ENCODE measurements at places on chromosomes 1 and 21.

DNA sequence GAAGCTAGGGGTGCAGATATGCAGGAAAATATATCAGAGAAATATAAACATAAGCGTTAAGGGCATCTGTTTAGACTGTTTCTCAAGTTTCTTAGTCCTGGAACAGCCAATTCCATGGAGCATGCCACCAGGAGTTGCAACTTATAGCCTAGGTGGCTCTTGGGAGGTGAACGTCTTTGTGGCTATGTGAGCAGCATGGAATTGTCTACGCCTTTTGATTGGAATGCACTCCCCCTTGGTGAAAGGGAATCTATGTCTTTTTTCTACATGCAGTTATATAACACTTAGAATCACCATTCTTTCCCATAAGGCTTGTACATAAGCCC lies 12.4 kb downstream of the RCSD1 start:
- no peak for DNase-seq

GRCh38 chr21:15496911-15497310 lies 232.9 kb upstream of the USP25 start:
- no peak for DNase-seq

GRCh38 chr1:26360807-26361604 lies 7.1 kb upstream of the CRYBG2 start:
- DNase-seq = no peak

- no peak for DNase-seq
Measured at GRCh38 chr1:92482665-92483609, 3.8 kb downstream of the GFI1 start.

GRCh38 chr21:44865561-44866280 lies 7.8 kb downstream of the PTTG1IP start:
- peak; percentile 61 for DNase-seq

GRCh38 chr1:241475671-241476070 lies 43.9 kb downstream of the FH start:
- no peak for DNase-seq

GRCh38 chr1:200172311-200172710 lies 144.8 kb downstream of the NR5A2 start:
- no peak for DNase-seq

DNA sequence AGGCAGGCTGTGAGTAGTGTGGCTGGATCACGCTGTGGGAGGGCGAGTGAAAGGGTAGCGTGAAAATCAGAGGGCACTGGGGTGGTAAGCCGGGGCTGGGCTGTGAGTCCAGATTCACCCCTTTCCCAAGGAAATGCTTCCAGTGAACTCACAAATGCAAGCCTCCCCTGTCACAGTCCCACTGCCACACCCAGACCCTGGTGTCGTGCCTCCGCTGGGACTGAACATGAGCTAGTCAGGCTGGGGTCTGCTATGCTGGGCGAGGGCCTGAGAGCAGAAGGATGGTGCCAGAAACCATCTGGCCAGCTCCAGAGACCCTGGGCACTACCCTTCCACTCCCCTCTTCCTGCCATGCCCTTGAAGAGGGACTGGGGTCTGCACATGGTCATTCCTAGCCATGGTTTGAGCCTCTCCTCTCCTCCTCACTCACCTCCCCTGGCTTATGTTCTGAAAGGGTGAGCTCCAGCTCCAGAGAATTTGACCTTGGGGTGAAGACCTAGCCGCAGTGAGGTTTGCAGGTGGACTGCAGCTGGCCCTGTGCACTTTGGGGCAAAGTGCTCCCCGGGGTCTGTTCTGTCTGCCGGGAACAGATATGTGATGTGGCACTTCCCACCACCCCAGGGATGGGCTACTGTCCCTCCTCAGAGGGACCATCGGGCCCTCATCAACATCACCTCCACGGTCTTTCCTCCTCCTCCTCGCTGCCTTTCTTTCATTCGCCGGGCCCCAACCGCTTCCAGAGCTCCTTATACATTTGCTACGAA lies 365.6 kb downstream of the RPS6KC1 start:
- no peak for DNase-seq

DNA sequence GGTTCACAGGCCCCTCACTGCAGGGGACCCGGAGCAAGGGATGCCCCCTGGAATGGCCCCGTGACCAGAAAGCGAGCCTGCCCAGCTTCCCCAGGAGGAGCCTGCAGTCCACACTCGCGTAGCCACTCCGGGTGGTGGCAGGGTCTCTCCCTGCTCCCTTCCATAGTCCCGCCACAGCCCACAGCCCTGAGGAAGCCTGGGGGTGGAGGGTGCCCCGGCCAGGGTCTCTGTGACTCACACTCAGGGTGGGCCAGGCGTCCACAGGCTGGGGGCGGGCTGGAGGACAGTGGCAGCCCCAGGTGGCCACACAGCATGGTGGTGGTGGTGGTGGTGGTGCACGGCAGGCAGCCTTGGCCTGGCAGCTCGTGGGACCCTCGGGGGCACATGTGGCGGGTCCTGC lies 15.6 kb downstream of the YBEY start:
- no peak for DNase-seq

- DNase-seq = peak; percentile 50
Measured at GRCh38 chr1:8318436-8318835, 522 bp downstream of the SLC45A1 start.

DNA sequence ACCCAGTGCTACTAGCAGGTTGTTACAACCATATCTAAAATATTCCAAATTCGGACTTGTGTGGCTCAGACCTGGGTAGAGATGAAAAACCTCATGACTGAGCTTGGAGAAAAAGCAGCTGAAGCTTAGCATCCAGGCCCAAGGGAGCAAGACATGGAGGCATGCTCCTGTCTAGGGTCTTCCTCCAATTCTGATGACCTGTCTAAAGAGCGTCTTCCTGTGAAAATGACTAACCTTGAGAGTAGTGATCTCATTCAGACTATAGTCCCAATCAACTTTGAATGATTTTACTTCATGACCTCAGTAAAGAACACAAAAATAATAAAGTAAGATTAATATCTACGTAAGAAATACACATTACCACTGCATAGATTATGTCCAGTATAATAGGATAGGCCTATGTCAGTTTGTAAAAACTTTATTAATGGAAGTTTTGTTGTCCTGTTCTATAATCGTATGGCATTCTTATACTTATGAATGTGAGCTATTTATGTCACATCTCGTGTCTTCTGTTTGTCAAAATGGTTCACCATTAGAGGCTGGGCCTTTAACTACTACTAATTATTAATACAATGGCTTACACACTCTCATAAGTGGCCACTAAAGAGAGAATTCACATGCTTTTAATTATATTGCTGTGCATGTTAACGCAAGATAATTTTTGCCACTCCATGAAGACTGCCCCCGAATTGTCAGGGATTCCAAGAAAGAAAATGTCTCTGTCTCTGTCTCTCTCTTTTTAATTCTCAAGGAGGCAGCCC lies 201.3 kb downstream of the NCAM2 start:
- no peak for DNase-seq

DNA sequence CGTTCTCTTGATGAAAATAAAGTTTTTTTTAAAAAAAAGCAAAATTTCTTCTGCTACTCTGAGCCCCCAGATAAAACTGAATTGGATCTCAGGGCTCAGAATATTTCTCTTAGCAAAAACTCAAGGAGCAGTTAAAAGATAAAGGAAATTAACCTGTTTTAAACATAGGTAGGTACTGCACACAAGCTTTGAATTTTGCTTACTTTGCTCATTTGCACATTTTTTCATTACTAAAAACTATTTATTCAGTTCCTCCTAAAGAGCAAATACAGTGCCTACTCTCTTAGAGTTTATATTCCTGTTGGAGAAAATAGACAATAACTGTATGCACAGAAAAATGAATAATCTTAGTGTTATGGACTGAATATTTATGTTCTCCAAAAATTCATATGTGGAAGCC lies 13.0 kb upstream of the TNFSF4 start:
- no peak for DNase-seq

GRCh38 chr1:20202166-20202565 lies 15.8 kb upstream of the PLA2G2C start:
- DNase-seq = no peak

GRCh38 chr1:166605137-166605536 lies 234.1 kb upstream of the POGK start:
- DNase-seq = no peak

DNA sequence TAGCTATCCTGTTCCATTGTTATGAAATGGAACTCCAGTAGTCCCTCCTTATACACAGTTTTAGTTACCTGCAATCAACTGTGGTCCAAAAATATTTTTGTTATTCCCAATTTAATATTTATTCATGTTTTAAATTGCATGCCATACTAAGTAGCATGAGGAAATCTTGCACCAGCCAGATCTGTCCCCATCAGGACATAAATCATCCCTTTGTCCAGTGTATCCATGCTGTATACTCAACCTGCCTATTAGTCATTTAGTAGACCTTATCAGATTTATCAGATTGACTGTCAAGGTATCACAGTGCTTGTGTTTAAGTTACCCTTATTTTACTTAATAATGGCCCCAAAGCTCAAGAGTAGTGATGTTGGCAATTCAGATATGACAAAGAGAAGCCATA lies 207.9 kb upstream of the DMRTA2 start:
- DNase-seq = no peak

DNA sequence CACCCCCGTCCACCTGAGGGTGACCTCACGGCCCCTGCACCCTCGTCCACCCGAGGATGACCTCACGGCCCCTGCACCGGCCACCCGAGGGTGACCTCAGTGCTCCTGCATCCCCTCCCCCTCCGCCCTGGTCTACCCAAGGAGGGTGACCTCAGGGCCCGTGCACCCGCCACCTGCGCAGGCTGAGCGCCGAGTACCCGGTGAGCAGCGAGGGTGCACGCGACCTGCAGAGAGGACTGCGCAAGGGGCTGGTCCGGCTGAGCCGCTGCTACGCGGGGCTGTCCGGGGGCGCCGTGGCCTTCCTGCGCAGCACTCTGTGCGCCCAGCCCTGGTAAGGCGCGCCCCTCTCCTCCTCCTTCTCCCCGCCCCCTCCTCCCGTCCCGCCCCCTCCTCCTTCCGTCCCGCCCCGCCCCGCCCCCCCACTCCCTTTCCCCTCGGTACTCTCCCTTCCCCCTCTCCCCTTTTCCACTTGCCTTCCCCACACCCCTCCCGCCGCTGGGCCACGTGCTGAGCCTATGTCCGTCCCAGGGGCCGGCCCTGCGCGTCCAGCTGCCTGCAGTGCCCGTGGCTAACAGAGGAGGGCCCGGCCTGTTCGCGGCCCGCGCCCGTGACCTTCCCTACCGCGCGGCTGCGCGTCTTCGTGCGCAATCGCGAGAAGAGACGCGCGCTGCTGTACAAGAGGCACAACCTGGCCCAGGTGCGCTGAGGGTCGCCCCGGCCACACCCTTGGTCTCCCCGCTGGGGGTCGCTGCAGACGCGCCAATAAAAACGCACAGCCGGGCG lies 28.4 kb downstream of the TRIM11 start:
- DNase-seq = peak; percentile 70

- no peak for DNase-seq
Measured at GRCh38 chr1:229553621-229554130, 4.8 kb downstream of the ABCB10 start.

- DNase-seq = peak; percentile 82
Measured at GRCh38 chr1:54488065-54488750, 59.8 kb upstream of the ACOT11 start.

DNA sequence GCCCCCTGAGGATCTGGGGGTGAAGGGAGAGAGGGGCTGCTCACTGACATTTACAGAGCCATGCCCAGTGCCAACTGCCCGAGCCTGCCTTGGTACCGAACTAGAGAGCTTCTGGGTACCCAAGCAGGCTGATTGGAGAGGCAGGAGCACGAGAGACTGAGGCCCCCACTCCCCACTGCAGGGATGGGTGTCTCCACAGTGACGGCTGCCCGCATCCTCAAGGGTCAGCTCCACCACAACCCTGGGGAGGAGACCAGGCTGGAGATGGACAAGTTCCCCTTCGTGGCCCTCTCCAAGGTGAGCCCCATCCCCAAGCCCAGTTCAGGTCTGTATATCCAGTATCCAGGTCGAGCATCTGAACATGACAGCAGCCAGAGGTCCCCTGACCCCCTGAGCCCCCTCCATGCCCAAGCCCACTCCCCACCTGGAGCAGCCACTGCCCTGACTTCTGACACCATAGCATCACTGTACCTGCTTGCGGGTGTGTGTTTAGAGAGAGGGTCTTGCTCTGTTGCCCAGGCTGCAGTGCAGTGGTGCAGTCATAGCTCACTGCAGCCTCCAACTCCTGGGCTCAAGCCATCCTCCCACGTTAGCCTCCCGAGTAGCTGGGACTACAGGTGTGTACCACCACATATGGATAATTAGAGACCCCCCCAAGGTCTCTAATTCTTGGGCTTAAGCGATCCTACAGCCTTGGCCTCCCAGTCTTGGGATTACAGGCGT lies 51.9 kb downstream of the ALPL start:
- DNase-seq = no peak

GRCh38 chr1:87897481-87897880 lies 568.8 kb downstream of the LMO4 start:
- DNase-seq = no peak

GRCh38 chr1:207815913-207816291 lies 64.0 kb downstream of the CD46 start:
- no peak for DNase-seq

GRCh38 chr1:33322109-33322508 lies 1.2 kb upstream of the A3GALT2 start:
- no peak for DNase-seq

- DNase-seq = no peak
Measured at GRCh38 chr1:26112407-26112775, 767 bp downstream of the PDIK1L start.

GRCh38 chr21:36045993-36046392 lies 14.3 kb downstream of the SETD4 start:
- DNase-seq = no peak

DNA sequence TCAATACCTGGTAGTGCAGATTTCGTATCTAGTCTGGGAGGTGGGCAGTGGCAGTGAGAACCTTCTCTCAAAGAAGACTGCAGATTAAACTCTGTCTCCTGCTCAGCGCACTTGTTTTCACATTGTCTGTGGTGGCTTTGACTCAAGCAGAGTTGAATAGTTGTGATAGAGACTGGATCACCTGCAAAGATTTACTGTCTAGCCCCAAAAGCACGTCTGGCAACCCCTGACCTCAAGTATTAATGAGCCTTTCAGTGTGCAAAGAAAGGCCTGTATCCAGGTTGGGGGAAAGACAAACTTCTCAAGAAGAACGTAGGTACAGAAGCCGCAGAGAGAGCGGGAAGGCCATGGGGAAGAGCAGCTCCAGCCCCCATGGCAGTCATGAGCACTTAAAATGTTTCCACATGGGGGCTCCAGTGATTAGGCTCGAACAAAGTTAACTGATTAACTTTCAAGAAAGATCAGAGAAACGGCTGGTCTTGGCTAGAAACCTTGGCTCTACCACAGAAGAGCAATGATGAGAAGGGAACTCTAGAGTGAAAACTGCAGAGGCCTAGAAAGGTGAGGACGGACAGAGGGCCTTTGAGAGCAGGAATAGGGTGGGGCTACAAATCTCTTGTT lies 15.2 kb downstream of the HENMT1 start:
- DNase-seq = no peak
